C1 segment of cervical spinal cord (tissue), 14 donors: ENCODE measurements at places on chromosomes 11 and 22.
A peak's percentile ranks its signal among the peaks of the same experiment; 100 is the strongest.

GRCh38 chr11:31799435-31800397 is 11.4 kb downstream of the PAX6 start:
- no peak for DNase-seq

DNA sequence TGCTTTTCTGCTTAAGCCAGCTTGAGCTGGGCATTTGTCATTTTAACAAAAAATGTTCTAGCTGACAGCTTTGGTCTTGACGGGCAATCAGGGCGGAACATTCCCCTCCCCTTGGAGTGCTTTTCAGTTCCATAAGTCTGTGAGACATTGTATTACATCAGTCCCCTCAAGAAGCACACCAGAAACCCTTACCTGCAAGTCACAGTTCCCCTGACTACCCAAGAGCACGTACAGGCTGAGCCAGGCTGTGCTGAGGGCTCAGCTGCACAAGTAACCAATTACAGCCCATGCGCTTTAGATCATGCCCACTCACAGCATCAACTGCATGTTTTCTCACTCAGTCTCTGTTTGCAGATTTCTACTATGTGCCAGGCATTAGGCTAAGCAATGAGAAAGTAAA is 19.1 kb downstream of the HIRA start:
- DNase-seq = no peak

- DNase-seq = no peak
Measured at GRCh38 chr11:1194231-1194976, 28.5 kb upstream of the MUC5B start.

DNA sequence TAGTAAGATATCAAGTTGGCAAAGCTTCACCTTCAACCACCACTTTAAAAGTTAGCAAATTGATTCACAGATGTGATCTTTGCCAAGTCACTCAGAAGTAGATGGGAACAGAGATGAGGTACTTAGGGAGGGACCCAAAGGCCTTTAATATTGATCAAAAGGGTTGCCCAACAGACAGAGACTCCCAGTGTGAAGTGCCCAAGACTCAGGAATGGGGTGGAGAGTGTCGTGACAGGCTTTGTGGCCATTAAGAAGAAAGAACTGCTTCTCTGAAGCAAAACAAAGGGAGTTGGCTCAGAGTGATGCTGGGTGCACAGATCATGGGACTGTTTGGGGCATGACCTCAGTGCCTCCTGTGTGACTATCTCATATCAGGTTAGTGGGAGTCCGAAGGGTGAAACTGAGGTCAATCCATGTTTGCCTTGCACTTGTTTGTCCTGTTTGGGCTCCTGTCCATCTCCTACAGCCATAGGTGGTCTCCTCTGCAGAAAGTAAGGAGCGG is 132.3 kb downstream of the APIP start:
- no peak for DNase-seq

- DNase-seq = no peak
Measured at GRCh38 chr22:38442967-38443627, 11.9 kb downstream of the KCNJ4 start.

GRCh38 chr22:37633625-37634416 is 5.6 kb upstream of the SH3BP1 start:
- DNase-seq = peak; percentile 68

- no peak for DNase-seq
Measured at GRCh38 chr22:27585141-27585540, 216.4 kb downstream of the MN1 start.

- DNase-seq = no peak
Measured at GRCh38 chr11:69943066-69943465, 123.8 kb upstream of the FGF3 start.

GRCh38 chr11:16817351-16817750 is 78.9 kb downstream of the C11orf58 start:
- DNase-seq = peak; percentile 35

- no peak for DNase-seq
Measured at GRCh38 chr11:79616392-79616851, 175.6 kb upstream of the TENM4 start.

DNA sequence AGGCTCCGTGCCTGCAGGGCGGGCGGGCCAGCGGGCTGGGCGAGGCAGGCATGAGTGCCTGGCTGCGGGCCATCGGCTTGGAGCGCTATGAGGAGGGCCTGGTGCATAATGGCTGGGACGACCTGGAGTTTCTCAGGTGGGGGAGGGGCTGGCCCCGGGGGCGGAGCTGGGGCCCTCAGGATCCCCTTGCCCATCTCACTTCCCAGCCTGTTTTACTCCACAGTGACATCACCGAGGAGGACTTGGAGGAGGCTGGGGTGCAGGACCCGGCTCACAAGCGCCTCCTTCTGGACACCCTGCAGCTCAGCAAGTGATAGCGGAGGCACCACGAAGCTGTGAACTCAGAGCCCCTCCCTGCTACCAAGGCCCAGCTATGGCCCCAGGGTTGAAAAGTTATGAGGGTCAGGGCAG is 5.9 kb downstream of the PHOX2A start:
- peak; percentile 31 for DNase-seq

DNA sequence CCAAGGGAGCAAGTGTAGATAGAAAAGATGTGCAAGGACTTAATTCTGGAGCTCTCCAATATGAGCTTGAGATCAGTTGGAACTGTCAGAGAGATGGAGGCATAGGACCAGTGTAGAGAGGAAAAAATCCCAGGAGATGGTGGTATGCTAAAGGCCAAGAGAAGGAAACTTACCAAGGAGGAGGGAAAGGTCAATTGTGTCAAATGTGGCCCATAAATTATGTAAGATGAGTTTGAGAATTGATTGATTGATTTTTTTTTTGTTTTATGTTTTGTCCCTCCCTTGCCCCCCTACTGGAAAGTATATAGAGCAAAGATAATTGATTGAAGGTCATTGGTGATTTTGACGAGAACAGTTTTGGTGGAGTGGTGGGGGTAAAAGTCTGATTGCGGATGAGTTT is 2.8 kb upstream of the USP2 start:
- no peak for DNase-seq

- DNase-seq = no peak
Measured at GRCh38 chr11:75796091-75796435, 18.9 kb upstream of the UVRAG start.

GRCh38 chr11:8268530-8269400 is 5.1 kb upstream of the LMO1 start:
- DNase-seq = no peak

- DNase-seq = no peak
Measured at GRCh38 chr11:28629235-28629634, 521.0 kb downstream of the METTL15 start.

DNA sequence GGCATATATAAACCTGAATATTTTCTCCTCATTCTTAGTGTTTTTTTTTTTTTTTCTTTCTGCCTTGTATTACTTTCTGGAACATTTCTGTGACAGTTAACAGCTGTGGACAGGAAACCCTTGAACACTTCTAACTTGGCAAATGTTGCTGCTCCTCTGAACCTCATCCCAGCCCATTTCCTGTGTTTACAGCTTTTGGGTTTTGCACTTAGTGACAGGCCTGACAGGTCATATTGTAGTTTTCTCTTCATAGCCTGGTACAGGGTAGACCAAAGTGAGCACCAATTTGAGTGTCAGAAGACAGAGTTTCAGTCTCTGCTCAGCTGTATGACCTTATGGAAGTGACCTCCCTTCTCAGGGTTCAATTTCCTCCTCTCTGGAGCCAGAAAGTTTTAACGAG is 91.6 kb downstream of the STIM1 start:
- DNase-seq = no peak

- DNase-seq = no peak
Measured at GRCh38 chr22:22111267-22111751, 128.7 kb upstream of the TOP3B start.

- DNase-seq = no peak
Measured at GRCh38 chr11:65112546-65113360, 1.1 kb downstream of the TM7SF2 start.

DNA sequence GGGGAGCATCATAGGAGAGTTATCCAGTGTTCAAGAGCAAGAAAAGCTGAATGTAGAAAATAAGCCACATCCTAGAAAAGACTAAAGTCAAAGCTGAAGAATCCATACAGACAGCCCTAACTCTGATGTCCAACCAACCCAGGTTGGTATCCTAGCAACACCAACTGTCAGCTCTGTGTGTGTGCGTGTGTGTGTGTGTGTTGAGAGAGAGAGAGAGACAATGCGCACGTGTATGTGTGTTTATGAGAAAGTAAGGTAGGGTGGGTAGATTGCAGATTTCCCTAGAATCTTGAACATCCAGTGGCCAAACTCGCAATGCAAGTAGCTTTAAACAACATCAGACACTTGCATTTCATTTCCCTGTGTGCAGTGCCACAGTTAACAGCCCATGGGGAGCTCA is 274.9 kb downstream of the FAM181B start:
- DNase-seq = no peak

DNA sequence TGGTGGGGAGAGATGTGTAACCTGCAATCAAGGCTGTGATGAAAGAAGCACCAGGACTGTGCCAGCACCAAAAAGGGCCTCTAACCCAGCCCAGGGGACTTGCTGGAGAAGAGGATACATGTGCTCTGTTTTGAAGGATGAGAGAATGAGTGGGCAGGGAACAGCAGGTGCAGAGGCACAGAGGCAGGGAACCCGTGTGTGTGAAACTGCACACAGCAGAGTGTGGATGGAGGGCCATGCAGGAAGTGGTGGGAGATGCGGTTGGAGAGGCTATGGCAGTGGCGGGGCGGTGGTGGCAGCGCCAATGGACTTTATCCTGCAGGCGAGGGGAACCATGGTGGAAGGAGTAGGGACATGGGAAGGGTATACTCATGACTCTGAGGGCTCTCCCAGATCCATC is 25.2 kb upstream of the LRRC32 start:
- no peak for DNase-seq

- no peak for DNase-seq
Measured at GRCh38 chr11:15107730-15108515, 6.8 kb upstream of the INSC start.

DNA sequence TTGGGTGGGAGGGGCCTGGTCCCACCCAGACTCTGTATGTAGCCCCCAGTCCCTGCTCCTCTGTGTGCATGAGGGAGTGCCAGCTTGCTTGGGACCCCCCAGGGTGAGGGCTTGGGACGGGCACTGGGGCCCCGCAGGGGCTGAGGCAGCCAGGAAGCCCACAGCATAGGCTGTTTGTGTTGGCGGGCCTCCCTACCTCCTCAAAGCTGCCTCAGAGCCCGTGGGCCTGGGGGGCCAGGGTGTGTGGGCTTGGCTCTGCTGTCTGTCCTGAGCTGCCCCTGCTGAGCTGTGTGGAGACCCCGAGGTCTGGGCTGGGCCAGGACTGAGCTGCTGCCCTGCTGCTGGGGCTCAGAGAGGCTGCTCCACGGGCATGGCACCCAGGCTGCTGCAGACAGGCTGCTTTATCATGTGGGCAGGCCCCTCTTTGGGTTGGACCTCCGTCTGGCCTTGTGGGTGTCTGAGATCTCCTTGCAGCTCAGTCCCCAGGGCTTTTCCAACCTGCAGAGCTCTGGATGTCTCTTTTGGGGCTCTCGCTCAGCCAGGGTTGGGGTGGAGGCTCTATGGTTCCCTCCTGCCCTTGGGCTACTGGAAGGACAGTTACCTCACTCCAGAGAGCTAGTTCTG is 3.3 kb downstream of the TSPAN4 start:
- no peak for DNase-seq

DNA sequence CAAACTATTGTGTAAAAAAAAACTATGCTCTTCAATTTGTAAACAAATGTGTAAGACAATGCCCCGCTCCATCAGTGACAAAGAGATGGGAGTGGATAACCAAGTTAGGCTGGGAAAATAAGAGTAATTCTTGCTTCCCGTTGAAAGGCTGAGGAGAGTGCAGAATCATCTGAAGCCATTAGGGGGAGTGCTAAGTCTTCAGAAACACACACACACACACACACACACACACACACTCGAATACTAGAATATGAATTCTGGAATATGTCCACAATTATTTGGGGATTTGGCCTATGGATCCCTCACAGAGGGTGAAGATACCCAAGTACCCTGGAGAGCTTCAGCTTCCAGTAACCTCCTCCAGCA is 27.8 kb upstream of the ROBO3 start:
- DNase-seq = no peak

- DNase-seq = no peak
Measured at GRCh38 chr11:118164885-118165284, 11.6 kb downstream of the SCN2B start.

GRCh38 chr11:104073950-104074705 is 37.7 kb downstream of the DDI1 start:
- DNase-seq = no peak

DNA sequence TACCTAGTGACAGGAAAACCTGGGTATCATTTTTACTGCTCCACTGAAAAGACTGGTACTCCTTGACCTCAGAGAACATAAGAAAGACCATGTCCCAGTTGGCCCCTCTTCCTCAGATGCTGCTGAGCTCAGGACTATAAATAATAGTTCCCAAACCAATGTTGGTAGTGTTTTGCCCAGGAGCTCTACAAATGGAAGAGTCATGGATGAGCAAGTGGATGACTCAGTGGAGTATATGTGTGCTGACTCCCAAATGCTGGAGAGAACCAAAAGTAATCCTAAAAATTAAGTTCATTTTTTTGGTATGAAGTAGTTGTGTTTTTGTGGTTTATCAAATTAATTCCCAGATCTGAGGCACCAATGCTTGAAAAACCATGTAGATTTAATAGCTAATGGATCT is 482.0 kb downstream of the KCNA4 start:
- DNase-seq = no peak

DNA sequence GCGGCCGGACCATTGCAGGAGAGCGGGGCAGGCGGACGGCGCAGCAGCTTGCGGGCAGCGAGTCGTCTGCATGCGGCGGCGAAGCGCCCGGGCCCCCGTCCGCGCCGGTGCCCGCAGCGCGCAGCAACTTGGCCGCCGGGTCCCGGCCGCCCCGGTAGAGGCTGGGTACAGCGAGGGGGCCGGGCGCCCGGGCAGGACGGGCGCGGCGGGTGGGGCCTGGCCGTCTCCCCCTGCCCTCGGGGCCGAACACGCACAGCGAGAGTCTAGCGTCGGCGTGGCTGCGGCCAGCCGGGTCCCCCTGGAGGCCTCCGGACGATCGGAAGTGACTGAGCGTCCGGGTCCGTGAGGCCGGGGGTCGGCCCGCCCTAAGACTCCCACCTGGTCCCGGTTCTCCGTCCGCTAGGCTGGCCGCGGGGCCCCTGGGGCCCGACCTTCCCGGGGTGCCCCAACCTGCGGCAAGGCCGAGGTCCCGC is 775 bp upstream of the TRABD start:
- no peak for DNase-seq

DNA sequence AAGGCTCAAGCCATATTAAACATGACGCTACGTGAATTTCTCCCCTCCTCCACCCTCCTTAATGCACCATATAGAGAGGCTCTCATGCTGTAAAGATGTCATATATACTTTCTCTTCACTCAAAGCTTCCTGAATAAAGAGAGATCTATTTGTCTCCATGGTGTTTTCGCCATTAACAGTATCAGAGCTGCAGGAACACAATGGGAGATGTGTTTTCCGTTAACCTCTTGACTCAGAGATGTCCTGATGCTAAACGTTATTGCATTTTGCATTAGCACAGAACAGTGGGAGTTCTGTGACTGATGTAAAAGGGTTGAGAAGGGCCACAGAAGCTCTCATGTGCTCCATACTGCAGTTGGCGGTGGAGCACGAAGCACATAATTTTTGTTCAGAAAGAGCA is 25.7 kb upstream of the BLID start:
- DNase-seq = no peak
